ENCODE measurements at places on chromosomes 4 and X. TPM values are rescaled to one million over a fixed set of nuclear protein-coding genes. Genes with fewer than 3 reads are reported as not detected.

DNA sequence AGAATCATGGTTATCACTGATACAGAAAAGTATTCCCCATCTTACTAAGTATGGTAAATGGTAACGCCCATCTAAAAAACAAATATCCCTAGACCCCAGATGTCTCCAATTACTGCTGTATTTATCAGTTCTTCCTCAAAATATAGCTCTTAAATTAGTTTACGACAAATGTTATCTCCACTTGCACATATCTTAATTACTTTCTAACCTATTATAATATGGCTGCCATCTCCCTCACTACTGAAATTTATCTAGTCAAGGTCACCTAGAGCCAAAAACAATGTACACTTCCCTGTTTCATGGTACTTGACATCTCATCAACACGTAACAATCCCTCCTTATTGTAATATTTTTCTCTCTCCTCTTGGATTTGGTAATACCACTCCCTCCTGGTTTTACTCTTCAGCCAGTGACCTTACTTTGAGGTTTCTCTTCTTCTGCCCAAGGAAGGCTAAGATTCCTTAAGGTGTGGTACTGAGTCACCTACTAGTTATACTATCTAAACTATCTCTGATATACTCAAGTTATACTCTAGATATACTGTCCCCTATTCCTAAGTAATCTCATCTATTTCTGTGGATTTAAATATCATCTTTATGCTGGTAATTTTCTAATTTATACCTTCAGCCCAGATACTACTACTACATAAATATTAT, 8.6 kb downstream of the LCORL start:
- H3K27me3 ChIP-seq, result no peaks in the 10 kb centered on the region
- no peaks in the 10 kb centered on the region for H3K36me3 ChIP-seq
- H3K4me3 ChIP-seq, result no peak overlapping the region
- no peak for DNase-seq
- no peaks in the 10 kb centered on the region for H3K4me1 ChIP-seq

GRCh38 chr4:127479031-127479622, 153.6 kb upstream of the INTU start:
- no peak for DNase-seq
- H3K36me3 ChIP-seq, result no peaks in the 10 kb centered on the region
- H3K27me3 ChIP-seq, result no peaks in the 10 kb centered on the region
- H3K4me3 ChIP-seq, result no peak overlapping the region

- H3K36me3 ChIP-seq, result no peaks in the 10 kb centered on the region
- H3K27me3 ChIP-seq, result no peaks in the 10 kb centered on the region
- H3K4me3 ChIP-seq, result no peak overlapping the region
- no peaks in the 10 kb centered on the region for H3K4me1 ChIP-seq
- peak; percentile 7 for DNase-seq
These were observed 274.6 kb downstream of the NAF1 start for GRCh38 chr4:162891788-162892707.

DNA sequence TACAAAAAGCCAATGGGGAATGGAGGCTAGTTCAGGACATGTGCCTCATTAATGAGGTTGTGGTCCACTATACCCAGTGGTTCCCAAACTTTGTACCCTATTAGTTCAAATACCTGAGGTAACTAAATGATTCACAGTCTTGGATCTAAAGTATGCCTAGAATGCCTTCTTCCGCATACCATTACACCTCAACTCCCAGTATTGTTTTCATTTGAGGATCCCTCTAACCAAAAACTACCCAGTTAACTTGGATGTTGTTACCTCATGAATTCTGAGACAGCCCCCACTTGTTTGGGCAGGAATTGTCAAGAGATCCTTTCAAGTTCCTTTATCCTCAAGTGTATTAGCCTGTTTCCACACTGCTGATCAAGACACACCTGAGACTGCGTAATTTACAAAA, 439.2 kb downstream of the PCDH10 start:
- H3K27me3 ChIP-seq, result no peaks in the 10 kb centered on the region
- no peak overlapping the region for H3K4me3 ChIP-seq
- no peak for DNase-seq
- no peaks in the 10 kb centered on the region for H3K4me1 ChIP-seq
- no peak overlapping the region for H3K27ac ChIP-seq
- H3K36me3 ChIP-seq, result no peaks in the 10 kb centered on the region

Gene FGF13
- 16.6 TPM for total RNA-seq

Gene UGT2A1
- not detected for total RNA-seq

Gene TLR10
- 2.0 TPM for total RNA-seq
